ENCODE measurements at places on chromosomes 16 and 17.
A peak's percentile ranks its signal among the peaks of the same experiment; 100 is the strongest.

GRCh38 chr17:55264645-55265298, at the start of gene HLF:
HLF (plus strand) TSS chr17:55264960; CDS start chr17:55265485, 525 bp downstream.
- peak; percentile 81 for DNase-seq

DNA sequence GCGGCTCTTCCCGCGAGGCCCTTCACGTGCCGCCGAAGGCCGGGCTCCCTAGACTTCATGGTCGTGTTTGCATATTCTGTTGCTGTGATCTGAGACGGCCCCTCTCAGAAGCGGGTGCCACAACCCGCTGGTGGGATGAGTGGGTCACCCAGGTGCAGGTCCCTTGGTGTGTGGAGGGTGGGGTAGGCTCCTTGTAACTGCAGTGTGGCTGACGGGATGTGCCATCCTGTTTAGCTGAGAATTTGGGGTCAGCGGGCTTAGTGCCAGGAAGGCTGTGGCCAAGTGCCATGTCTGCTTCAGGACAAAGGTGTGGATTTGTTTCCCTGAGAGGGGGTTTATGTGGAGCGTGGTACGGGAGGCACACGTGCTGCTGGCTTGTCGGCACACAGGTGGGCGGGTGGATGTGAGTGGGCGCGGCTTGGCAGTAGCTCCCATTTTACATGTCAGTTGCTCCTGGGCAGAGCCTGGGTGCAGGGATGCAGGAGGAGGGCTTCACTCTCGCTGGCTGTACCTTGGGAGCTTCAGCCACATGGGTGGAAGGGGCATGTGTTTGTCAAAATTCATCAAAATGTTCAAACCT, 9.2 kb upstream of the WFIKKN1 start:
- DNase-seq, result no peak

DNA sequence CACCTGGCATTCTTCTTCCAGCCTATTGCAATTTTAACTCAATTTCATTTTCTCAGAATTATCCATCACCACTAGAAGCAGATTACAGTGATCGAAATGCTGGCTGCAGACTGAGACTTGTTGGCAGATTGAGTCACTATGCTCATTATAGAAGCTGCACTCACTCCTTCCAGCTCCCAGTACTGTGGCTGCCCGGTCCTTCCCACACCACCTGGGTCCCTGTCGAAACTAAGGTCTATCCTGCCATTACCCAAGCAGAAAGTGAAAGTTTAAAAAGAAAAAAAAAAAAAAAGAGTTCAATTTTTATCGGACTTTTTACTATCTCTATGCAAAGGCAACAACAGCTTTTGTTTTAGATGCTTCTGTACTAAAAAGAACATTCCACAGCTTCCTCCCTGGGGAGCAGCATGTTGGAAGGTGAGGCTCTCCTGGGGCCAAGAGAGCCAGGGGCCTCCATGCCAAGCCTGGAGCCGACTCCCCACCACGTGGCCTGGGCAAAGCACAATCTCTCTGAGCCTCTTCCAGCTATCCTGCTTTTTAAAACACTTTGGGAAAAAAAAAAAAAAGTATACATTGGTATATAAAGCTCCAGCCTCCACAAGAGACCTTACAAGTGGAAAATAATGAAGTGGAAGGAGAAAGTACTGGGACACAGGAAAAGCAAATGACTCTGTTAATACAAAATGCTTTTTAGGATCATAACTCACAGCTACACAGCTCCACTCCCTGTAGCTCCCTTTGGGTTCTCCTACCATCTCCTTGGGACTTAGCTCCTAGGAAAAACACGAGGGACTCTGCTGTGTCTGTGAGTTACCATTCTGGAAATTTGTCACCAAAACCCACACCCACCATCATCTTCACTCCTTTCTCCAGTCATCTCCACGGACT, 77.8 kb downstream of the USP31 start:
- no peak for DNase-seq

DNA sequence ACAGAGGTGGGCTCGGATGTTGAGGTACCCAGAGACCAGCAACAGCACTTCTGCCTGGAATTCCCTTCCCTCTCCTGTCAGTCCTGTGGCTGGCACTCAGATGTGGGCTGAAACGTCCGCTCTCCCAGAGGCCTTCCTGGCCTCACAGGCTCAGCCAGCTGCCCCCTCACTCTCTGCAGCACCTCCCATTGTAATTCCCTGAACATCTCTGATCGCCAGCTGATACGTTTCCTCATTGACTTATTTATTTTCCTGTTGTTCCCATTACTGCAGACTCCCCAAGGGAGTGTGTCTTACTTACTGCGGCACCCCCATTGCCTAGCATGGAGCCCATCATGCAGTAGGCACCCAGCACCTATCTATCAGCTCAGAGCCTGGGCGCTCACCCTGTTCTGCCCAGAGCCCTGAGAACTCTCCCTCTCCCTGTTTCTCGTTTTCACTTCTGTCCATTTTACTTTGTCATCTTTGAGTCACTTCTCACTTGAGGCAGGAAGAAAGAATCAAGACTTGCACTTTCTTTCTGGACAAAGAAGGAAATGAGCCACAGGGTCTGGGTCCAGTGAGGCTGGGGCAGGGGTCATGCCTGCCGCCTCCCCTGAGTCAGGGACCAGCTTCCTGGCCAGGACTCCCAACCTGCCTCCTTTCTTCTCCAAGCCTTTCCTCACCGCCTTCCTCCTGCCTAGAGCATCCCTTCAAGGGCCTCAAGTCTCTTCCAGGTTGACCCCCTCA, 10.2 kb downstream of the CDH5 start:
- DNase-seq, result no peak

GRCh38 chr17:66717641-66718058, 117.3 kb upstream of the CACNG5 start:
- no peak for DNase-seq

DNA sequence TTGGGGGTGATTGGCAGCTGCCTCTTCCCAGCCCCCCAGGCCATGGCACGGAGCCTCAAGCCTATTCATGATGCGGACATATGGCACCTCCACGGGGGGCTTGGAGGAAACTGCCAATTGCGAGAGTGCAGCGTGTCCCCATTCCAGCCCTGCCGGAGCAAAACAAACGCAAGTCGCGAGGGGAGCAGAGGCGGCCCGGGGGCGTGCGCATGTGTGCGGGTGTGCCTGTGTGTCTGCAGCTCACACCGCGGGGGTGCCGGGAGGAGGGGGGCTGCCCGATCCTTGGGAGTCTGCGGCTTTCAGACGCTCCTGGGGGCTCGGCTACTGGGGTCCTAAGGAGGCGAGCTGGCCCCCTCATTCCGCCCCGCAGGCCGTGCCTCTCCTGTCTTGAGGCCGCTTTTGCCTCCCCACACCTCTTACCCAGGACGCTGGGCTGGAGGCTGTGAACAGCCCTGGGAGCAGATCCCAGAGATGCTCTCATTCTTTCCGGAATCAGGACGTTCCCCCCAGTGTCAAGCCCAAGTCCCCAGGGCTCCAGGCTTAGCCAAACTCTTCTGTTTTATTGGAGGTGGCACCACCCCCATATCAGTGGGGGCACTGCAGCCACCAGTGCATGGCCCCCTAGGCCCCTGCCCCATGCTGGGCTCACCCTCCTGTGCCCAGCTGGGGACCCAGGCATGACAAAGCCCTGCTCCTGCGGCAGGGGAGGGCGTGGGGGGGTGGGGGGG, 29.1 kb downstream of the ENDOV start:
- DNase-seq, result no peak

DNA sequence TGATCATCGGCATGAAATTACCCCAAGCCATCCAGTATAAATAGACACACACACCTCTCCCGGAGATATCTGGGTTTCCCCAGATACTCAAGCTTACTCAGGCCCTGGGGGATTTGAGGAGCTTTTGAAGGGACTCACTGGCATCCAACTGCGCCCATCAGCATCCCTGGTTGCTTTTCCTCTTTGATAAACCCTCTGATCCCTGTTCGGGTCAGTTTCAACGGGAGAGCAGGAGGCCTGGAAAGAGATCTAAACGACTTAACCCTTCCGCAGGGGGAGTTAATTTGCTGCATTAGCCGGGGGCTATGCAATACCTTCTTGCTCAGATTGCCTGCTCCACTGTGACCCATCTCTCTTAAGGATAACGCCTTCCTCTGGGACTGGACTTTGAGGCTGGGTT, 76.6 kb downstream of the MAF start:
- DNase-seq, result no peak

- DNase-seq, result no peak
Observed at GRCh38 chr17:18278867-18279266, 18.4 kb downstream of the MIEF2 start.

DNA sequence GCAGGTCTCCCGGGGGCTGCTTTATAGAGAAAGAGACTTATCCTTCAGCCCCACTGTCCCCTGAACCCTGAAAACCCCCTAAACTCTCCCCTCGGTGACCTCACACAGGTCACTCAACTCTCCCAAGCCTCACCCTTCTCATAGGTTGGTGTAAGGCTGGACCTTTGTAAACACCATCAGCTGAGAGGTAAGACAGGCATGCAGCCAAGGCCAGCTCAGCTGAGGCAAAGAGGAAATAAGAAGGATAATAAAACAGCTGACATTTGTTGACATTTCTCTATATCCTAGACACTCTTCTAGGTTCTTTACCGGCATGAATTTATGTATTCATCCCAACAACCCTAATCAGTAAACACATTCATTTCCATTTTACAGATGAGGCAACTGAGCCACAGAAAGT, 134.3 kb downstream of the CCT6B start:
- no peak for DNase-seq

- peak; percentile 30 for DNase-seq
Observed at GRCh38 chr16:70437582-70438557, 1.0 kb downstream of the ST3GAL2 start.

DNA sequence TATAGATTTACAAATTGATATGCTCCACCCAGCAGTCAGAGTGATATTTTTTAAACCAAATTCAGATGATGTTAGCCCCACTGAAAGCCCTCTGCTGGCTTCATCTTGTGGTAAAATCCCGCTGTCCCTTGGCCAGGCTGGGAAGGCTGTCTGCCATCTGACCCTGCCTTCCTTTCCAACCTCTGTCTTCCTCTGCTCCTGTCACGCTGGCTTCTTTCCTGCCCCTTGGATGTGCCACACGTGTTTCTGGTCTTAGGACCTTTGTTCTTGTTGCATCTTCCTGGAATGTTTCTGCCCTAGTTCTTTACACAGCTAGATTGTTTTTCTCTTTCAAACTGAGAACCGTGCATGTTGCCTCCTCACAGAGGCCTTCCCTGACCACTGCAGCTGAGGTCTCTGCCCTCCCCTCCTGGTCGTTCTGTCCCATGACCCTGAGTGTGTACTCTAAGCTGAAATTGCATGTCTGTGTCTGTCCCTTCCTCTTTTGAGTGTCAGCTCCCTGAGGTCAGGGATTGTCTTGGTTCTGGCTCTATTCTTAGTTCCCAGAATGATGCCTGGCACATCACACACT, 11.4 kb downstream of the NT5M start:
- DNase-seq, result no peak

DNA sequence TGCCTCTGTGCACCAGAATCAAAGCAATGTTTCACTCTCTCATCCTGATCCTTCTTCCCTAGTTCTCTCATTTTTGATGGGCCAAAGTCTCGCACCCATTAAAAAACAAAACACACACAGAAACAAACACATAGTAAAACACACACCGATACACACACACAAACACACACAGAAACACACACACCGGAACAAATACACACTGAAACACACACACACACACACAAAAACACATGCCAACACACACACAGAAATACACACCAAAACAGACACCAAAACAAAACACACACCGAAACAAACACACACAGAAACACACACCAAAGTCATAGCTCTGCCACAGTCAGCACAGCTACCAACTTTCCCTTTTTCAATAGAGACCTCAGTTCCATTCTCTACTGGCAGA, 8.6 kb downstream of the HSPB9 start:
- DNase-seq, result no peak

DNA sequence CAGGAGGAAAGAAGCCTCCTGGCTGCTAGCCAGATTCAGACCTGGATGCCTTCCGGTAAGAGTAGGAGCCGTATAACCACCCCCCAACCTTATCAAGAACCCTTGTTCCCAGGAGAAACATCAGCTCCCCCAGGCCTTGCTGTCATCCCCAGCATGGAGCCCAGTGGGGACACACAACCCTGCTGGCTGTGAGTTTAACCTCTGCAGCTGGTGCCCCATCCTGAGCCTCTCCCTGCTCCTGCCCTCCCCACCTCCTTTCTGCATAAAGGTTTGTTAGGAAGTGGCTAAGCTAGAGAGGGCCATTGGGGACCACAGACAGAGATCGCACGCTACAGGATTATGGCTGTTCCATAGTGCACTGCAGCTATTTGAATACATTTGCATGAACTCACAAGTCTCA, 55.5 kb upstream of the RPL38 start:
- DNase-seq, result no peak

DNA sequence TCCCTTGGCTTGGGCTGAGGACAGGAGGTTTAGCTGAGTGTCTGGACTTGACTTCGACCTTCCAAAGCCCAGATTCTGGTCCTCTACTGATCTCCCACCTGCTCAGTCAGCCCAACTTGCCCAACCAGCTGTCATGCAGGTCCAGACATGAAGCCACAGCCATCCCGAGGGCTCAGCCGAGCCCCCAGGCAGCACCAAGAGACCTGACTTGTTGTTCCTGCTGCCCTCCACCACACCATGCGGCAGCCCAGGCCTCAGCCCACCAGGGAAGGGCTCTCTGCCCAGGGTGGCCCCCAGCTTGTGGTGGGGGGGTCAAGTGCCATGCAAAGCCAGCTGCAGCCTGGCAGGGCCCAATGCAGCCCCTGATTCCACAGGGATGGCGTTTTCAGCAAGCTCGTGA, 17.2 kb upstream of the CACNG4 start:
- DNase-seq, result no peak

- no peak for DNase-seq
Observed at GRCh38 chr17:82650723-82651122, 2.5 kb upstream of the WDR45B start.

- DNase-seq, result no peak
Observed at GRCh38 chr17:66562119-66562518, 259.7 kb downstream of the PRKCA start.

GRCh38 chr16:11386791-11387546, 41.7 kb downstream of the RMI2 start:
- peak; percentile 16 for DNase-seq

DNA sequence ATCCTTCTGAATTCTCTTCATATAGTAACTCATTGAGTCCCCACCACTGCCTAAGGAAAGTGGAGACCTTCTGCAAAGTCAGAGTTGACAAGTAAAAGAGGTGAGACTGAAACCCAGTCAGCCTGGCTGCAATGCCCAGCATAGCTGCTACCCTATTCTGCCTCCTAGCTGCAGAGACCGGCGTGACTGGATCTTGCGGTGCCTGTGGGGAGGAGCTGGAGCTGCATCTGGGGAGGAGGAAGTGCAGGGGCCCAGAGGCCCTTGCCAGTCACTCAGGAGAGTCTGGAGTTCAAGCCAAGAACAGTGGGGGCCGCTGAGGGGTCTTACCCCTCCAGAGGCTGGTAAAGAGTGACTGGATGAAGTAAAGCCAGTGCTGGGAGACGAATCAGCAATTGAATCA, 35.0 kb upstream of the ZNF423 start:
- peak; percentile 32 for DNase-seq
